ENCODE measurements at places on chromosomes 7 and 10.

- DNase-seq = no peak
Measured at GRCh38 chr7:112982441-112983063, 104.1 kb downstream of the GPR85 start.

DNA sequence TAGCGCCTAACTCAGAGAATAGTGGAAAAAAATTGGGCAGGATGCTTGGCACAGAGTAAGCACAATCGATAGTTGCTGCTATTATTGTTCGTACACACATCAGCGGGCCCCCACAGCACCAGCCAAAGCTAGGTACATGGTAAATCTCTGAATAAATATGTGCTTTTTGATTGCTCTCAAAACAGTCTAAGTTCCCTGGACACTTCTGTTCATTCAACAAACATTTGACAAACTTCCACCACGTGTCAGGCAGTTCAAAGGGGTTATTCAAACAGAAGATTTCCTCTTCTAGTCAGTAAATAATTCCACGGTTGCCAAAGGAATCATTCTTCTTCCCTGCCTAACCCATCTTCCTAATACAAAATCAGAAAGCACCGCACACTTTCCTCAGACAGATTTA lies 150.8 kb downstream of the DGKI start:
- no peak for DNase-seq

DNA sequence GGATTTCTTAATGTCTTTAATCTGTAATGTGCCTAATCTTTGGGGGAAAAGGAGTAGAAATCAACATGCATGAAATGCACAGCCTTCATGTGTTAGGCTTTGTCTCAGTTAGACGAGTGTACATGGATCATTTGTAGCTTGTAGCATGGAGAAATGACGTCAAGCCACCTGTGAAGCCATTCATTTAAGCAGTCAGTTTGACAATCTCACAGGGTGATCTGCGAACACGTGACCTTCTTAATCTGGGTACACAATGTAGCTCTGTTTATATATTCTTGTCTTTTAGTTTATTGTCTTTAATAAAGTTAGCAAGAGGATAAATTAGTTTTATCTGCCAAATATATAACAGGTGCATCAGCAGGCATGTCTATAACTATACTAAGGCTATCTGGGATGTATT lies 351.9 kb upstream of the LRGUK start:
- DNase-seq = no peak

GRCh38 chr7:86469680-86470295 lies 173.9 kb upstream of the GRM3 start:
- DNase-seq = no peak

GRCh38 chr10:21694631-21695030 lies 160.6 kb downstream of the MLLT10 start:
- no peak for DNase-seq

DNA sequence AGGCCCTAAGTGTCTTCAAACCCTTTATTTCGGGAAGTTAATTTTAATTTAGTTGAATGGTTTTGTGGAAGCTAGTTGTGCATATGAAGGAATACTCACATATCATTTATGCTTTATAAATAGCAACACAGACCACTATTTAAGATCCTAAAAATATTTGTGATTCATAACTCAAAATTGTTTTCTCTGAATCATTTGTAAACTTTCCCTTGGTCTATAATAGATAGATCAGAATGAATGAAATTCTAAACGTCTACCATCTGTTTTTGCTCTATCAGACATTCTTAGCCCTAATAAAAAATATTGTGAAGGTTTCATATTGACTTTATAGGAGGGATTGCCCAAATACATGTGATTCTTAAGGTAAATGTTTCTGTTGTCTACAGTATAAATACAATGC lies 43.5 kb downstream of the LOXL4 start:
- no peak for DNase-seq

GRCh38 chr7:129115676-129116075 lies 28.8 kb upstream of the TSPAN33 start:
- no peak for DNase-seq

DNA sequence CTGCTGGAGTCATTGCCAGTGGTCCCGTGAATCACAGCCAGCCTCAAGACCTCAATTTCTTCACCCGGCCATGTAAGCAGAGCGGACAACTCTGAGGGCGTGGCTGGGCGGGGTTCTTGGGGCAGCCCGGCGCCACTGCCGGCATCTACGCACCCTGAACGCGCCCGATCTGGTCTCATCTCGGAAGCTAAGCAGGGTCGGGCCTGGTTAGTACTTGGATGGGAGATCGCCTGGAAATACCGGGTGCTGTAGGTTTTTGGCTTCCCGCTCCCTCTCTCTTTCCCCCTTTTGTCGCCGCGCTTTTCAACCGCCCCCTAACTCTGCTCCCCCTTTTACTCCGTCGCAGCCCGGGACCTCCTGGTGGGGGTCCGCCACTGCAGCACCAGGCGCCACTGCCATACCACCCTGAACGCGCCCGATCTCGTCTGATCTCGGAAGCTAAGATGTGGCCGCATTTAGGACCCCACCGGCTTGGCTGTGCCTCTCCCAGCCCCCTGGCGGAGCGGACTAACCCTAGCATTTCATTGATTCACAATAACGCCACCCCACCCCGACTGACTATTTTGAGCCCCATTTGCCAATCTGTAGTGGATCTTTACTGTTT lies 25.3 kb downstream of the GARIN1A start:
- peak; percentile 81 for DNase-seq

- DNase-seq = no peak
Measured at GRCh38 chr7:120783721-120784120, 74.2 kb downstream of the TSPAN12 start.

DNA sequence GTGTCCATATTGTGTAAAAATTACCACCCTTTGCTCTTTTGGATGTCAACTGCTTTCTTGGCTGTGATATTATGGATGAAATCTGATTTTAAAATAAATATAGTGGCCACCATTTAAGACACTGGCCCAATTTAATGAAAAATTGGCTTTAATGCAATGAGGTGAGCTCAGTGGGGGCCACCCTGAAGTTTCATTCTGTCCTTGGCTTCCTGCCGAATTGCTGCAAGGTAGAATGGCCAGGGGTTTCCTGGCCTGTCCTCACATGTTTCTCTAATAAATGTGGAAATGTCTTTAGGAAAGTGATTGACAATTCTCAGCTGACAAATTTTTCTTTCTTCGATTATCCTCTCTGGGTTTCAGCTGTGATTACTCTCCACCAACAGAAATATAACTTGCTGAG lies 36.0 kb downstream of the DYNC1I1 start:
- no peak for DNase-seq

- no peak for DNase-seq
Measured at GRCh38 chr7:50957431-50957830, 174.7 kb upstream of the GRB10 start.

- no peak for DNase-seq
Measured at GRCh38 chr10:43327171-43327570, 44.3 kb upstream of the FXYD4 start.

- DNase-seq = no peak
Measured at GRCh38 chr7:158732494-158733219, 28.1 kb upstream of the NCAPG2 start.

DNA sequence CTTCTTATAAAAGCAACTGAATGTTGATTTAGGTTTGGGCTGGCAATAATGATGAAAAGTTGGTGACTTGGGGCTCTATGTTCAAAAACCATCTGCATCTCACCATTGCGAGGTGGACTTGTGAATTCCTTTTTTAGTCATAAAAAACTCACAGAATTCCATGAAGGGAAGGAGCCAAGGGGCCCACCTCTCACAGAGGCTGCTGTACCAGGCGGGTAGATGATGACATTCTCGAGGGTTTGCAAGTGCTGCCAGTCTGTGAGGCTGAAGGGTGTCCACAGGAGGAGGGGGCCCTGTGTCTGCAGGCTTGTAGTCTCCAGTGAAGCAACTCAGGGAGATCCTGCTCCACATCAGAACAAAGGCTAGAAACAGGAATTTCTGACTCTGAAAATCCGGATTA lies 195.5 kb upstream of the ZNF32 start:
- no peak for DNase-seq

- no peak for DNase-seq
Measured at GRCh38 chr7:100642534-100642907, 1.2 kb upstream of the TFR2 start.

DNA sequence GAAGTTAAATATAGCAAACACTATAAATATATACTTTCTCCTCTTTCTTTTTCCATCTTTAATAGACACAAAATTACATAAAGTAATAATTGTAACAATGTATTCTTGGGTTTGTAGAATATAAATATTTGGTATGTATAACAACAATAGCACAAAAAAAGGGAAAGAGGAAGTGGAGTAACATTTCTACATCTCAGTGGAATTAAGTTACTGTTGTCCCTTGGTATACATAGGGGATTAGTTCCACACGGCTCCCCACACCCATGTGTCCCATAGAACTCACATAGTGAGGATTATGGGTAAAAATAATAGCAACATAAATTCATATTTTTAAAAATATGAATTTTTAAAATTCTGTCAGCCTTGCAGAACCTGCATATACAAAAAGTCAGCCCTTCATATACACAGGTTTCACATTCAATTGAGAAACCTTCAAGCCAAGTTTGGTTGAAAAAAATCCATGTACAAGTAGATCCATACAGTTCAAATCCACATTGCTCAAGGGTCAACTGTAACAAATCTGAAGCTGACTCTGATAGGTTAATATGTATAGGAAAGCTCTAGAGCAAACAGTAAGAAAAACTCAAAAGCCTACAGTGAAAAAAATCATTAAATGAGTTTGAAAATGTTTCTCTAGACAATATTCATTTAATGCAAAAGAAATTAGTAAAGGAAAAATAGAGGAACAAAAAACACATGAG lies 92.4 kb downstream of the HYCC1 start:
- no peak for DNase-seq

DNA sequence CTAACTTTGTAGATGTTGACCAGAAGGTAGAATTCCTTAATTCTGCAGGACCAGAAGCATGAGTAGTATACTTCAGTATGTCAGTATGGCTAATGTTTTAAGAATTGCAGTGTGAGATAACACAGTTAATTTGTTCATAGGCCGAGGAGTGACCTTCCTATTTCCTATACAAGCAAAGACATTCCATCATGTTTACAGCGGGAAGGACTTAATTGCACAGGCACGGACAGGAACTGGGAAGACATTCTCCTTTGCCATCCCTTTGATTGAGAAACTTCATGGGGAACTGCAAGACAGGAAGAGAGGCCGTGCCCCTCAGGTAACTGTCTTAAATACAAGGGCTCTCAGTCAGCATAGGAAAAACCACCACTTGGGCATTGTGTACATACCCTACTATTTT lies 7.2 kb downstream of the DDX21 start:
- no peak for DNase-seq

- DNase-seq = no peak
Measured at GRCh38 chr7:15567036-15567435, 5.2 kb upstream of the AGMO start.

DNA sequence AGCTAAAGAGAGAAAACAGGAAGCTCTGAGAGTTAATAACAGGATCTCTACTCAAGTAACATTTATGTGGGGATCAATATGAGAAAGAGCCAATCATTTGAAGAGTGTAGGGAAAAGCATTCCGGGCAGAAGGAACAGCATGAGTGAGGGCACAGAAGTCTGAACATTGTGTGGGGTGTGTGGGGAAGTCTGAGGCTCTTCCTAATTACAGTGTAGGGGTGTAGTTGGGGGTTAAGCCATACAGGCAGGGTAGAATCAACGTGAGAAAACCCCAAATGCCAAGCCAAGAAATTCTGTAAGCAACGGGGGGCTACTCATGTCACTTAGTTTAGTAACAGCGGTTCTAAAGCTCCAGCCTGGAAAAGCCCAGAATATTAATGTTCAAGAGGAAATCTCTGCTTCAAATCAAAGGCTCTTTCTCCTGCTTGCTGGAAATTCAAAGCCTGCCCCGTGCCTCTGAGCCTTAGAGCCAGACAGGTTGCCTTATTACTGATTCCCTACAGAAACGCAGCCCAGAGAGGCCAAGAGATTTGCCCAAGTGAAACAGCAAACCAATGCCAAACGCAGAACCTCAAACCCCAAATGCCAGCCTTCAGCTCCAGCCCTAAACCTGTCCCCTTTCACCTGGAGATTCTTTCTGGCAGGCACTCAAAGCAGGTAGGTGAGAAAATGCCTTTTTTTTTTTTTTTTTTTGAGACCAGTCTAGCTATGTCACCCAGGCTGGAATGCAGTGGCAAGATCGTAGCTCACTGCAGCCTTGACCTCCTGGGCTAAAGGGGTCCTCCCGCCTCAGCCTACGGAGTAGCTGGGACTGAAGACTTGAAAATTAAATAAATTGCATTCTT lies 36.1 kb downstream of the DNAJB12 start:
- DNase-seq = no peak

DNA sequence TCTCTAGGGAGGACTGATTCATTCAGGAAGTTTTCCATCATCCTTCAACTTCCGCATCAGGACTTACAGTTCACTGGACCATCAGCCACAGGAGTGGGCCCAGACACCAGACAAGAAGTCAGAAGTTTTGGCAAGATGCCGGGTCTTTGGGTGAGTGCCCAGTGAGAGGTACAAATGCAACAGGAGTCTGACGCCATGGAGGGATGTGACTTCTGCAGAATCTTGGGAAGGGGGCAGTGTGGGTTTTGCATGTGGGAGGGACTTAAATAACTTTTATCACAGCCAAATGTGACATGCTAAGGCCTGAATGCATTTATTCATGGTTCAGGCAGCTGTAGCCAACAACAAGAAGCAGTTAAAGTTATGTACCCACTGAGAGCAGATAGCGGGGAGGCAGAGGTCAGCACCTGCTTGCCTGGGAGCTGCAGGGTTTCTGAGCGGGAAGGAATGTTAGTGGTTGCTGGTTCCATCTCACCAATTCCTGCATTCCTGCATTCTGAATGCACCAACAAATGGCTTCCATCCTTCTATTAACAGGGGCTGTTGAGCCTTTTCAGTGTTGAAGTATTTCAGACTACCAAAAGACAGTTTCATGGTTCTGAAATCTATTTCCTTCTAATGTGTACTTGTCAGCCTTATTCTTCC lies 375.2 kb downstream of the PAXIP1 start:
- DNase-seq = no peak

GRCh38 chr7:102119213-102119651 lies 167.4 kb upstream of the SH2B2 start:
- DNase-seq = no peak

GRCh38 chr10:118595598-118596425 lies at the start of gene PRLHR:
Gene PRLHR, minus strand, starts transcription at chr10:118595648. Its CDS starts 404 bp downstream, at chr10:118595244.
- peak; percentile 69 for DNase-seq

Measured in NCI-H2227 treated with DMSO at 0.1 percent for 48 hours (cell line).